ENCODE measurements at places on chromosomes 16 and 17. TPM values are rescaled to one million over a fixed set of nuclear protein-coding genes. Genes with fewer than 3 reads are reported as not detected.

SLC16A13 gene
- total RNA-seq = not detected

TEX14 gene
- total RNA-seq = not detected

IL17C gene
- total RNA-seq = not detected

ITGA2B gene
- 0.44 TPM for total RNA-seq

SPNS3 gene
- total RNA-seq = not detected

C16orf89 gene
- 14.9 TPM for total RNA-seq

KRT15 gene
- total RNA-seq = not detected

CENPN gene
- 6.4 TPM for total RNA-seq

ABCC11 gene
- total RNA-seq = not detected

PIK3R5 gene
- total RNA-seq = 56.9 TPM

KRTAP3-2 gene
- not detected for total RNA-seq

QPRT gene
- total RNA-seq = 13.8 TPM

SLC38A8 gene
- total RNA-seq = not detected

DHX58 gene
- total RNA-seq = 17.1 TPM

SLFN13 gene
- total RNA-seq = 3.1 TPM

DRC3 gene
- 1.3 TPM for total RNA-seq

SUPT6H gene
- 52.2 TPM for total RNA-seq

CCL16 gene
- total RNA-seq = 2.6 TPM

TP53TG3C gene
- not detected for total RNA-seq
